BJ (cell line): ENCODE measurements at places on chromosomes 3 and 15. TPM values are rescaled to one million over a fixed set of nuclear protein-coding genes. Genes with fewer than 3 reads are reported as not detected.

The FANCD2OS gene
- not detected in 2 replicates for polyA plus RNA-seq

The AHSG gene
- polyA plus RNA-seq: not detected in 2 replicates

The TWF2 gene
- 109 and 205 TPM in 2 replicates for polyA plus RNA-seq

The AMIGO3 gene
- polyA plus RNA-seq: not detected in 2 replicates

The POTEB gene
- polyA plus RNA-seq: not detected in 2 replicates

The COPG1 gene
- polyA plus RNA-seq: 181 and 220 TPM in 2 replicates

The PPP4R2 gene
- polyA plus RNA-seq: 9.8 and 30.2 TPM in 2 replicates

The KCNMB2 gene
- not detected in 2 replicates for polyA plus RNA-seq

The CCDC13 gene
- polyA plus RNA-seq: 0.16 and 0.18 TPM in 2 replicates

The A4GNT gene
- not detected in 2 replicates for polyA plus RNA-seq

The CHRM5 gene
- 0.04 and 0.09 TPM in 2 replicates for polyA plus RNA-seq

The FOXB1 gene
- not detected in 2 replicates for polyA plus RNA-seq

The CCR9 gene
- not detected in 2 replicates for polyA plus RNA-seq

The MST1R gene
- polyA plus RNA-seq: 0.17 and 0.64 TPM in 2 replicates

The XCR1 gene
- polyA plus RNA-seq: not detected in 2 replicates

The FAM43A gene
- 12.2 and 14.6 TPM in 2 replicates for polyA plus RNA-seq

The UPK1B gene
- polyA plus RNA-seq: 0.05 TPM in 1 of 2 replicates, not detected in the other

The IQCF5 gene
- polyA plus RNA-seq: not detected in 2 replicates

The CCDC9B gene
- polyA plus RNA-seq: 5.0 and 6.0 TPM in 2 replicates

The SPESP1 gene
- 7.5 and 11.7 TPM in 2 replicates for polyA plus RNA-seq

The IL17RB gene
- 0.33 and 0.36 TPM in 2 replicates for polyA plus RNA-seq

The PDZRN3 gene
- 4.9 and 5.1 TPM in 2 replicates for polyA plus RNA-seq

The AP3S2 gene
- polyA plus RNA-seq: 23.5 and 37.2 TPM in 2 replicates

The GP9 gene
- polyA plus RNA-seq: not detected in 2 replicates

The TGM4 gene
- not detected in 2 replicates for polyA plus RNA-seq
